ENCODE measurements at places on chromosomes 13 and 19.

DNA sequence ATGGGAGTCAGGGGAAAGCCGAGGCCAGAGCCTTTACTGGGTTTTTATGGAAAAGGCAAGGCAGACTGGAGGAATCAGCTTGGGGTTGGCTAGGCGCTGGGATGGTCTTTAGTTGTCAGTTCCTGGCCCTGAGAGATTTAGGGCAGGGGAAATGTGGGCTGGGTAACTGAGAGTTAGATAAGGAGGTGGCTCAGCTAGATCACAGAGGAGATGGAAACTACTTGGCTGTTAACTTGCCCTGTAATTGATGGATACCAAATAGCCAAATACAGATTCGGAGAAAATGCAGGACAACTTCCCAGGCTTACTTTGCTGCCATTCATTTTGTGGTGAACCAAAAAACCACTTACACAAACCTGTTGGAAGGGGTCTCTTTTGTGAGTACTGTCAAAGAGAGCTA is 54.0 kb downstream of the LRCH1 start:
- DNase-seq: no peak

GRCh38 chr13:19591864-19592263 is 30.5 kb upstream of the TPTE2 start:
- no peak for DNase-seq

GRCh38 chr13:74134777-74135325 is 647 bp upstream of the KLF12 start:
- DNase-seq: peak; percentile 51

DNA sequence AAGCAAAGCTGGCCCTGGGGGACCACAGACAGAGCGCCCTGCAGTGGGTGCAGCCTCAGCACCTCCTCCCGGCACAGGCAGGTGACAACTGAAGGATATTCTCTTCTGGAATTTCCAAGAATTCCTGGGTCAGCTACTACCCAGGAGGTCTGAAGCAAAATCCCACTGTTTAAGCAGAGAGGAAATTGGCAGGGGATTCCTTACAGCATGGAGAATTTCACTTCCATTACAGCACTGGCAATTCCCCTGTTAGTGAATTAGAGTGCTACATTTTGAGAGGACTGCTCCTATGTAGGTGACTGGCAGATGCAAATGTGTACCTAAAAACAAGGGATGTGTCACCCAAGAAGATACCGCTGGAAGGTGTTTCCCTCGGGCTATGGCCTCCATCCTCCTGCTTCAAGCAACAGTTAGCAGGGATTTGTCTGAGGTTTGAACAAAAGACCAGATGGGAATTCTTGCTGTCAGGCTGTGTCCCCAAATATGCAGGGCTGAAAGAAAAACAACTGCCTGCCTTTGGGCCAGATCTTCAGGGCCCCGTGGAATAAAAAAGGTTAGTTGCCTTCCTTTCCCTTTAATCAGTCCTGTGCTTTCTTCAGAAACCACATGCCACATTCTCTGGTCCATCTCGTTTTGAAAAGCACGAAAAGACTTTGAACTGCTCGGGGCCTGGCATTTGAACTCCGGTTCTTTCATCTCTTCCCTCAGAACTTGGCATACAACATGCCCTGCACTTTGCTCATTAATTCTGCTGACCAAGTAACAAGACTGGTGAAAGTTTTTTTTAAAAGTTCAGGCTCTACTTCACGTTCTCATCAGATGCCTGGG is 296.4 kb downstream of the DNAJC15 start:
- no peak for DNase-seq

DNA sequence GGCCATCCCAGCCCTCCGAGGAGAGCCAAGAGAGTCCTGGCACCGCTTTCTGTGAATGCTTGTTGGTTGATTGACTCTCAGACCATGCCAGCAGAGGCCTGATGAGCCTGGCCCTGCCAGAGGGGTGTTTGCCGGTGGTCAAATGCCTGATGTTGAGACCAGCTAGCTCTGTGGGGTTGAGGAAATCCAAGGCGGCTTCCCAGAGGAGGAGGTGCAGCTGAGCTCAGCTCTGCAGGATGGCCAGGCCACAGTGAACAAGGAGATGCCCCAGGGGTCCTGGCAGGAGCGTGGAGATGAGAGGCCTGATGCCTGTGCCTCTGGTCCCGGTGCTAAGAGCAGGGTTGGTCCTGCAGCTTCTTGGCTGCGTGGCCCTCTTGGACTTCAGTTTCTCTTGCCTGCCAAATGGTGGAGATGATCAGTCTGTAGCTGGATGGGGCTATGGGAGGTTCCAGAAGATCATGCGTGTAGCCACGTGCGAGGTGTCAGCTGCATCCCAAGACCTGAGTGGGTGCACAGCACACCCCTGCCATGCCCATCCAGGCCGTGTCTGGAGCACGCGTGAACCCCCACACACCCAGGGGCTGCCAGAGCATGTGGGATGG is 16.8 kb downstream of the NFIC start:
- DNase-seq: no peak

- no peak for DNase-seq
Measured at GRCh38 chr19:30695171-30695875, 323.1 kb downstream of the ZNF536 start.

DNA sequence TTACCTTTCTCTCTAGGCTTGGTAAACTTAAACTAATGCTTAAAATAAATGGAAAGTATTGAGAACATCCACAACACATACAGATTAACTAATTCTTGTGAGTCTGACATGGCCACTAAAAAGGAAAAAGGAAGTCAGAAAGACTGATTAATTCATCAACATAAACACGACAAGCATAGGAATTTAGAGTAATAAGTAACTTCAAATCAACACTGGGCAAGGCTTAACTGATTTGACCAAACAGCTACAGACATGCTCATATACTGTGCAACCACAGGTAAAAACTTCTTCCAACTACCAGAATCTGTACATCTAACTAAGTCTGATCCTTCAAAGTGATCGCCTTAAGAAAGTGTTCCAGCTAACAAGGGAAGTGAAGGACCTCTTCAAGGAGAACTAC is 20.5 kb downstream of the UGGT2 start:
- no peak for DNase-seq

- DNase-seq: no peak
Measured at GRCh38 chr19:29641597-29641996, 23.7 kb upstream of the PLEKHF1 start.

GRCh38 chr13:102376318-102376717 is 25.5 kb downstream of the FGF14 start:
- no peak for DNase-seq

DNA sequence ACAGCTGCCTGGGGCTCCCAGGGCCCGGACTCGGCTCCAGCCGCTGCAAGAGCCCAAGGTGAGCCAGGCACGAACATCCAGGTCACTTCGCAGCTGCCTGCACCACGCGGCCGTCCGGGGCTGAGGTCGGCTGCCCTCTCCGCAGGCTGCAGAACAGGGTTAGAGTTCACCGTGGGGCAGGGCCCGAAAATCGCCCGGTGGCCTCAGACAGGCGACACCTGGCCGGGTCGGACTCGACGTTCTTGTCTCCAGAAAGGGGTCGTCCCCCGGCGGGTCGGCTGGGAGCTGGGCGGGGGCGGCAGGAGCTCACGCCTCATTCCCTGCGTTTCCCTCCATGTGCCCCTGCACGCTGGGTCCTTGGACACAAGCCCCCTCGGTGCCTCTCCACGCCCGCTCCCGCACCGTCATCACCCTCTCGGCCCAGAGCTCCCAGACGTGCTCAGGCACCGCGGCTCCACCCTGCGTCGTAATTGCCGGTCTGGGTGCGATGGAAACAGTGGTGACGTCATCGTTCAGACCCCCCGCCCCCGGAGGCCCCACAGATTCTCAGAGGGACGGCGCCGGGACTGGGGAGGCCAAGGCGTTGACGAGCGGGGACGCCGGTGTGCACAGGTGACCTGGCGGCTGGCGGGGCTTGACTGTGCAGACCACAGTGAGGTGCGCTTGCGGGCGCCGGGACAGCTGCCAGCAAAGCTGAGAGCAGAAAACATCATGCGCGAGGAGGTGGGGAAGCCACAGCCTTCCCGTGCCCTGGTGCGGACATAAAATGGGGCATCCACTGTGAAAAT is 4.0 kb upstream of the GRIN3B start:
- DNase-seq: peak; percentile 46

- no peak for DNase-seq
Measured at GRCh38 chr13:46720189-46720588, 76.8 kb downstream of the ESD start.

DNA sequence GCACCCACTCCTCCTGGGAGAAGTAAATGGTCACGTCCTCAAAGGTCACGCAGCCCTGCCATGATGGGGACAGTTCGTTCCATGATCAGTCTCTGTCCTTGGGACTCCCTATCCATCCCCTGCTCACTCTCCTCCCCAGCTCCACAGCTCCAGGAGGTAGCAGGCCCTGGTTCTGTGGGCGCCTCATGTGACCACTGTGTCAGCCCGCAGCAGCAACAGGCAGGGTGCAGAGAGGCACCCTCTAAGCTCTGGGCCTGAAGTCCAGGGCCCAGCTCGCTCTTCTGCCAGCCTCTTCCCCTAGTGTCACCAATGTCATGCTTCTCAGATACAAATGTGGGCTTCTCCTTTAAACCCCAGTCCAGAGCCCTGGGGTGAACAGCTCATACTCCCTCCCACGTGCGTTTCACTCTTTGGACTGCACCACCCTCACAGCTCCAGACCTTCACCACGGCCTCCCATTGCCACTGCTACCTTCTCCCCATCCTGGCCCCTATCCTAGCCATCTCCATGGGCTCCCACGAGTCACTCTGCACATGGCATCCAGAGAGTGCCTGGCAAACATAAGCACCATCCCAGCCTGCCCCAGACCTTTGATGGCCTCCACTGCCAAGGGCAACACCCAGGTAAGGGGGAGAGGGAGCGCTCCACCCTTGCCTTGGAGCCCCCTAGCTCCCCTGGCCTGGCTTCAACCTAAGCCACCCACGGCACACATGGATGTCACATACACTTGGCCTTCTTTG is 2.9 kb downstream of the ZNF792 start:
- no peak for DNase-seq

GRCh38 chr19:46408664-46409039 is 4.7 kb downstream of the CCDC8 start:
- no peak for DNase-seq

DNA sequence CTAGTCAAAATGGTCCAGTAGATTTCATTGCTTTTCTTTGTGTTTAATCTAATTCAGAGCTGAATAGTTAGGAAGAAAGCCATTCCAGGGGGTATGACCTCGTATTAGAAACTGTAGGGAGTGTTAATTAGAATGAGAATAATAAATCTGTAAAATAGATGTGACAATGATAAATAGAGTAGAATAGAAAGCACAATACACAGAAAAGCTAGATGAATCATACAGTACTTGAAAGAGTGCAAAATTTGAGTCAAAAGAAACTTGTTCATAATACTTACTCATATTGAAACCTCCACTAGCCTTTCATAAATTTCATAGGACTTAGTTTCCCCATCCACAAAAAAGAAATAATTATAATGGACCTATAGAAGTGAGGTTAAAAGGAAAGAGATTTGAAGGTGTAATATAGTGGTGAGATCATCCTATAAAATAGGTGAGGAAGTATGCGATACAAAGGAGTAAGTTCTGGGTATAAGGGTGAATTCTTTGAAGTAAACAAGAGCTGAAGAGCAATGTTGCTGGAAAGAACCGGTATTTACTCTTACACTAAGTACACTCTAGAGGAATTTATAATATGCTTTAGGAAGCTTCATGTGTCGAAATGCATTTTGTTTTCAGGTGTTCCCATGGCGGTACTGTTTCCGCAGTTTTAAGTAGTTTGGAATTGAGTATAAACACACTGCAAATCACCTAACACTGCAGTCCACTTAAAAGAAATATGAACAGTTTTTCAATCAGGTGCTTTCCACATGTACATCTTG is 21.9 kb downstream of the PCDH17 start:
- no peak for DNase-seq

- DNase-seq: no peak
Measured at GRCh38 chr13:49840675-49841074, 48.2 kb upstream of the KPNA3 start.

GRCh38 chr19:13091400-13092157 is 11.1 kb downstream of the LYL1 start:
- no peak for DNase-seq

- DNase-seq: no peak
Measured at GRCh38 chr19:17868669-17869068, 3.1 kb upstream of the SLC5A5 start.

- no peak for DNase-seq
Measured at GRCh38 chr19:5078182-5078581, 109.3 kb downstream of the KDM4B start.

- peak; percentile 36 for DNase-seq
Measured at GRCh38 chr19:41264581-41265394, 616 bp downstream of the HNRNPUL1 start.

DNA sequence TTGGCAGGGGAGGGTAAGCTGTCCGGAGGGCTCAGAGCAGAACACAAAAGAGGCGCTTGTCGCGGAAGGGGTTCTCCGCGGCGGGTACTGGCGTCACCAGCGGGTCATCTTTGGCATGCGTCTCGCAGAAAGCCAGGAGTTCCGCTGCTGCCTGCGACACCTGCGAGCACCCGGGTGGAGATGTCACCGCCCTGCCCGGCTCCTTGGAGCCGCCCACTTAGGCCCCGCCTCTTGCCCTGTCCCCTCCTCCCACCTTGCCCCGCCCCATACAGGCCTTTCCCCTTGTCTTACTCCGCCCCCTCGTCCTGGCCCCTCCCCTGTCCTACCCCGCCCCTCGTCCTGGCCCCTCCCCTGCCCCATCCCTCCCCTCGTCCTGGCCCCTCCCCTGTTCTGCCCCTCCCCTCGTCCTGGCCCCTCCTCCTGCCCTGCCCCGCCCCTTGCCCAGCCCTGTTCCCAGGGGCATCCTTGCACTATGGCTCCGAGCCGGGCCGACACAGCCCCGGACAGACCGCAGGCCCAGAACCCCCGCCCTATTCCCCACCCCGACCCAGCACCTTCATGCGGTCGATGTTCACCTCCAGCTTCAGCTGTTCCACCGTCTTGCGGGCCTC is 1.9 kb downstream of the GNG8 start:
- DNase-seq: peak; percentile 95

DNA sequence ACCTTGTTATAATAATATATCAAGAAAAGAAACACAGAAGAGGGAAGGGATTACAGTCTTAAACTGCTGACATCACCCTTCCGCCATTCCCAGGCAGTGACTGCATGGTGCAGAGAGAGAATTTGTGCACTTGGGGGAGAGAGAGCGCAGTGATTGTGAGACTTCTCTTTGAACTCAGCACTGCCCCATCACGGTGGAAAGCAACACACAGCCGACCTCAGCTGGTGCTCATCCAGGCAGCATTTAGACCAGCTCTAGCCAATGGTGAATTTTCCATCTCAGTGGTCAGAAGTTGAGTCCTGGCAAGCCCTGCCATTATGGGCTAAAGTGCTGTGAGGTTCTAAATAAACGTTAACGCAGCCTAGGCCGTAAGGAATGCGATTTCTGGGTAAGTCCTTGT is 1681.5 kb downstream of the EFNB2 start:
- no peak for DNase-seq

GRCh38 chr13:42707048-42707447 is 74.3 kb upstream of the FAM216B start:
- DNase-seq: no peak

All from activated T-cell treated with anti-CD3 and anti-CD28 coated beads for 4 hours (primary cell).